ENCODE measurements at places on chromosomes 13 and 19.

DNA sequence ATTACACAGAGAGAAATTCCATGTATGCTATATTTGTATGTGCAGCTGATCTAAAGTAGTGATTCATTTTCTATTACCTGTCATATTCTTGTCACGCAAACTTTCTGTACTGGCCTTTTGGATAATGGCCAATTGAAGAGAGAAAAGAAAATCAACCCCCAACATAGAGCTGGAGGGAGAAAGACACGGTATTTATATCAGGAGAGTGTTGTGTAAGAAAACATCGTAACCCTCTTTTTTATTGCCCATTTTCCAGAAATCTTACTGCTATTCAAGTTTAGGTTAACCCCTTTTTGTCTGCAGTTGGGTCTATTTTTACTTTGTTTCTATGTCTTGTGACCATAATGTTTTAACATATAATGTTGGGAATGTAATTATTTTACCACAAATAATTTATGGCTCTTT, 27.9 kb downstream of the DGKH start:
- DNase-seq, result no peak

DNA sequence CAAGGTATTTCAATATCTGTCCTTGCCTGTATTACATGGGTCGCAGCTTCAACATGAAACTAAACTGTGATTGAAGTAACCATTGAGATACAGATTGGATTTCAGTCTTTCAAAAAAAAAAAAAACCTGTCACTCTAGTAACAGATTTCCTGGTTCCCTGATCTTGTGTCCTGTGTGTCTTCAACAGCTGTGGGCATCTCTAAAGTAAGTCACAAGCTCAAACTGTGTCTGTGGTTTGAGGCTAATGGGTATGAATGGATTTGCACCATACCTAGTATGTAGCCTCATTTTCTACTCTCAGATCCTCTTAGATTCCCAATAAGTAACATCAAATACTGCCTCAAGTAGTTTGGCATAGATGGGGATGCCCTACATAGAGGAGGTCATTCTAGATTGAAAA, 300.1 kb downstream of the COG6 start:
- DNase-seq, result no peak

DNA sequence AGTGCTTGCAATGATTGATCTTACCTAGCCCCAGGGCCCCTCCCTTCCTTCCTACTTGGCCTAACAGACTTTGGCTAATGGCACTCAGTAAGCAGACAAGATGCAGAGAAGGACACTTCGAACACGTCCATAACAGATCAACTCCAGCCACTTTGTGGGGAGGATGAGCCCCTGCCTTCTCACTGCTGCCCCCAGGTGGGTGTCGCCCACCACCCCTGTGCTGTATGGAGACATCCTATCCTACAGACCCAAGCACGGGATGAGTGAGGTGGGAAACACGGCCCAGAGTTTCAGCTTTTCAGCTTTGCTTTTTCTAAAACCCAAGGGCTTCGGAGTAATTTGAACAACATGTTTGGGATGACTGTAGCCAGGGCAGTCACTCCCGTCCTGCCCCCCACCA, 5.5 kb downstream of the SLC7A1 start:
- DNase-seq, result no peak

DNA sequence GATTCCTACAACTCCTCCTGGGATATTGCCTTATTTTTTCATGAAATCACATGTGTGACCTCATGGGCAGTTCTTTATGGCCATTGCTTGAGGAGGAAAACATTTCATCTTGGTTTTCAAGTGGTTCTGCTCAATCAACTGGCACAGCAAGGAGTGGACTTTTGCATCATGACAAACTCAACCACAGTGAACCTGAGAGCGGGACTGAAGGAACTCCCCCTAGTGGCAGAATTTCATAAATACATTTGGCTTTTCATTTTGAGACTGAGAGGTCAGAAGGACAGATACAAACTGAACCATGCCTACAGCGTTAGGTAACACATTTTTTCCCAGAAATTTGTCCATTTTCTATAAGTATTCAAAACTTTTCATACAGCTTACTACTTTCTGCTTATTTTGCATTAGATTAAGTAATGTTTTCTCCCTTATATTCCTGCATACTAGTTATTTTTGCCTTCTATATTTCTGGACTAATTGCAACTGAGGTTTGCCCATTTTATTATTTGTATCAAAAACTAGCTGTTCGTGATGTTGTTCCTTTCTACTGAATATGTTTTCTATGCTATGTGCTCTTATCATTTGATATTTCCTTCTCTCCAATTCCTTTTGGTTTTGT, 13.4 kb upstream of the SIGLEC12 start:
- DNase-seq, result peak; percentile 67

DNA sequence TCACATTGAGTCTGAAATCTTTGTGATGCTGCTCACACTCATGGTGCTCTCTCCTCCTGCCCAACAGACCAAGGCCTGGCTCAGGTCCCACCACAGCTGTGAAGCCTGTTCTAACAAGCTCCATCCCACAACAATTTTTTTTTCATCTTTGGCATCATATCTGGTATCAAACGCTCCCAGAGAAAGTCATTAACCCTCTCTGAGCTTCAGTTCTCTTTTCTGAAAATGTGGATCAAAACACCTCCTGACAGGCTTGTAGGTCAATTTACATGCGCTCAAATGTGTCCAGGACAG, 224.4 kb downstream of the LACC1 start:
- DNase-seq, result no peak

DNA sequence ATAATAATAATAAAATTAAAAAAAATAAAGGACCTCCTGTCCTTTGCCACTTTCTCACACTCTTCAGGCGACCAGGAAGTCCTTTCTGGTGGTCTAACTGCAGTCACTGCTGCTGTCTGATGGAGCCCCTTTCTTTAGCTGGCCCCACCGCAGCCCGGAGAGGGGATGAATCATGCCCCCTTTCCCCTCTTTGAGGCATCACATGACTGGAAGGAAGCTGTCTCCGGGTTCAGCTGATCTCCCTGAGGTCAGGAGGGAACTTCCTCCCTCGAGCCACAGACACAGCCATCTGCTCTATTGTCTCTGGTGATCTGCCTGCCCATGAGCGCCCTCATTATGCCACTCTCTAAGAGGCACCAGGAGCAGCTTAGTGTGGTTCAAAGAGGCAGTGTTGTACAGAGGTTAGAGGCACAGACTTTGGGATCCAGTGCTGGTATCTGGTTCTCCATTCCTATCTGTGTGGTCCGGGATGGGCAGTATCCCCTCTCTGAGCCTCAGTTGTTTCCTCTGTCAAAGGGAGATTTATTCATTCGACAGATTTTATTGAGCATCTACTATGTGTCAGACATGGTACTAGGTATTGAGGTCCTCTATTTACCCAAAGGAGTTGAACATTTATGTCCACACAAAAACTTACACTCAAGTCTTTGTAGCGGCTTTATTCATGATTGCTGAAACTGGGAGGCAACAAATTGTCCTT, 30.0 kb downstream of the VAV1 start:
- DNase-seq, result peak; percentile 24

GRCh38 chr13:21426238-21426637, 32.9 kb downstream of the ZDHHC20 start:
- no peak for DNase-seq

- no peak for DNase-seq
These were observed 44.7 kb upstream of the ZNF30 start for GRCh38 chr19:34881982-34882381.

GRCh38 chr19:16037424-16038195, 38.7 kb upstream of the TPM4 start:
- DNase-seq, result no peak

- no peak for DNase-seq
These were observed 245.0 kb downstream of the KLF5 start for GRCh38 chr13:73303851-73304250.

GRCh38 chr19:1837625-1838105, 10.6 kb downstream of the REXO1 start:
- DNase-seq, result no peak

- no peak for DNase-seq
These were observed 804.7 kb upstream of the SLITRK1 start for GRCh38 chr13:84686973-84687372.

DNA sequence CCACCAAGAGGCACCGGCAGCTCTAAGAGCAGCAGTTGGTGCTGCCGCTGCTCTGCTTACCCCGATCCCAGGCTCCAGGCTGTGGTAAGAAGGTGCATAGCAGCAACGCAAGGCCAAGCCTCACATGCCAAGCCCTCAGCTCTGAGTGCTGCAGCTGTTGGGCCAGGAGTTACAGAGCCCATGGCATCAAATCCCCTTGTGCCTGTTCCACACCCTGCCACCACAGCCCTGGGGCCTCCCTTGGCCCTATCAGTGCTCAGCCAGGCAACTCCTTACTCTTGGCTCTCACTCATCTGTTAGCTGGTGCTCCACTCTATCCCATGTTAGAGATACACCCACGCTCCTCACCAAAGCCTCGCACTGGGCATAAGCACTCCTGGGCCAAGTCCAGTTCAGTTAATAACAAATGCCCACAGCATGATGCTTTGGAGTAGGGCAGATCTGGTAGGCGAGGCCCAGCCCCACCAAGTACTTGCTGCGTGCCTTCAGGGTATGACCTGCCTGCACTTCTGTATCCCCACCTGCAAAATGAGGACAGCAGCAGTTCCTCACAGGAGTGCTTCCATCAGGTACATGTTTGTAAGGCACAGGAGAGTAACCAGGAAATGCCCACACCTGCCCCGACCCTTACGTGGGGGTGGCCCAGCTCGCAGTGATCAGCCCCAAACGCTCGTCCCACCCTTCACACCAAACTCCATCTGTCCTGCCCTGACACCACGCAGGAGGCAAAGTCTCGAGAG, 16.2 kb downstream of the AKAP8L start:
- DNase-seq, result no peak

DNA sequence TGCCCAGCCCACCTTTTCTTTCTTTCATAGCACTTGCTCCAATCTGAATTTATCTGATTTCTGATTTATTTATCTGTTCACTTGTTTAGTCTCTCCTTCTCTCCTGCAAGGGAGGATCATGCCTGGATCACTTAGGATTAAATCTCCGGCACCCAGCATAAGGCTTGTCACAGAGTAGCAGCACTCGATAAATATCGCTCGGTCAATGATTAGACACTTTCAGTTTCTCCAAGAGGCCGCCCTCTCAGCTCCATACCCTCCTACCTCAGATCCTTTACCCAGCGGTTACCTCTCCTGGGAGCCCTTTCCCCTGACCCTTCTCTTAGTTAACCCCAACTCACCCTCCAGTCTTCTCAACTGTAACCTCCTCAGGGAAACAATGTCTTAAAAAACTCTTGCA, 1.4 kb downstream of the CLIP3 start:
- DNase-seq, result no peak

DNA sequence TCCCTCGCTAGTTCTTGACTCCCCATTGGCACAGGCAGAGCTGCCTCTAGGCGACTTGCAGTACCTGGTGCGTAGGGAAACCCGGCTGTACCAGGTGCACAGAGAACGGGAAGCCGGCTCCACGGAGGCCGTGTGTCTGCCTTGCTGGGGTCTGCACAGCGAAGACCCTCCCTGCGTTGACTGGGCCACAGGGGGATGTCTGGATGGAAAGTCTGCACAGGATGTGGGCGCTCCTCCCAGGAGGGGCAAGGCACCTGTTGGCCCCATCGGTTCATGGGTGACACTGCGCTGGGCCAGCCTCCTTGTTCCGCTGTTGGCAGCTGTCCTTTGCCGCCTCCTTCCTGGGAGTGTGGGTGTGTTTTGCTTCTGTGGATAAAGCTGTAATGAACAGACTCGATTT, 138.3 kb downstream of the TEX29 start:
- no peak for DNase-seq
